Activated naive CD4-positive, alpha-beta T cell (primary cell): ENCODE measurements at places on chromosomes 5 and 9.

DNA sequence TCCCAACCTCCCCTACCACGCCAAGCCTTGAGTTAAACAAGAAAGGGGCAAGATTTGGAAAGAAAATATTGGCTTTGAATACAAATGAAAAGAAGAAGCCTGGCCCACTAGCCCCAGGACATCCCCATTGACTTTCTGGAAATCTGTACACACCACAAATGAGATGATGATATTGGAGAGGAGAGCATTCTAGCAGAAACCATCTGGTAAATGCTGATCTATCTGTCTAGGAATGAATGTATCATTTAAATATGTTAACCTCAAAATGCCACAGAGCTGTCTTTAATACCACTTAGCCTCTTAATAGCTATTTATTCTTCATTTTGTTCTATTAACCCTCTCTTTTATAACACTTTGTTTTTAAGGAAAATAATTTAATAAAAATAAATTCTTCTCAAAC, 270.2 kb upstream of the PDE4D start:
- DNase-seq = no peak

DNA sequence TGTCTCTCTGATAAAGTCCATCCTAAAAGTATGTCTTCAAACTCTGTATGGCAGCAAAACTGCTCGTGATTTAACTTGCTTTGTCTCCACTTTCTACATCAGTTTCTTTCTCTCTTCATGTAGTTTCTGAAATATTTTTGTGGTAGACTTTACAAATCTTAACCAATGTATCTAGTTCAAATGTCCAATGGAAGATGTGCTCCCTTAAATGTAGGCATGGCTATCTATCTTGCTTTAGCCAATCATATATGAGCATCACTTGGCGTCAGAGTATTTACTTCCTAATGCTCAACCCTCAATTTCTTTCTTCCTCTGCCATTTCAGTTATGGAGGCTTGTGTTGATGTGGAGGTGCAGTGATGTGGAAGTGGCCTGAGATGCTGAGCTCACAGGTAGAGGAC, 206.1 kb upstream of the ZNF608 start:
- DNase-seq = no peak

DNA sequence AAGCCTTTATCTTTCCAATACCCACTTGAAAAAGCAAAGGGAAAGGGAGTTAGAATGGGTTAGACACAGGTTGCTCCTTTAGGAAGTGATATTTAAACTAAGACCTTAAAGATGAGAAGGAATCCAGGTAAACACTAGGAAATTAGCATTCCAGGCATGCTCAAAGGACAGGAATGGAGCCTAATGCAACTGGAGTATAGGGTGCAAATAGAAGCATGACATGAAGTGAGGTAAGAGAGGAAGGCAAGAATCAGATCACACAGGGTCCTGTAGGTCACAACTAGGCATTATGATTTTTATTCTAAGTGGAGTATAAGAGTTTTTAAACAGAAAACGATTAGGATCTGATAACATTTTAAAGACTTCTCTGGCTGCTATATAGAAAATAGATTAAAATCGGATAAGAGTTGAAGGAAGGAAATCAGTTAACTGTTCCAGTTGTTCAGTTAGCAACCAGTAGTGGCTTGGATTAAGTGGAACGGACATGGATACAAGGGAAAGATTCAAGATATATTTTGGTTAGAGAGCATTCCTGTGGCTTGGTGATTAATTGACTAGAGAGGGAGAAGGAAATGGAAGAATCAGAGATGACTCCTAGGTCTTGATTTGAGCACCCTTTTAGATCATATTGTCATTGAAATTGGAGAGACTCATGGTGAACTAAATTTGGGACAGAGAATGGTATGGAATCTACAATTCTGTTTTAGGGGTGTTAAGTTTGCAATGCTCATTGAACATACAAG, 95.9 kb downstream of the FBXO4 start:
- DNase-seq = no peak

DNA sequence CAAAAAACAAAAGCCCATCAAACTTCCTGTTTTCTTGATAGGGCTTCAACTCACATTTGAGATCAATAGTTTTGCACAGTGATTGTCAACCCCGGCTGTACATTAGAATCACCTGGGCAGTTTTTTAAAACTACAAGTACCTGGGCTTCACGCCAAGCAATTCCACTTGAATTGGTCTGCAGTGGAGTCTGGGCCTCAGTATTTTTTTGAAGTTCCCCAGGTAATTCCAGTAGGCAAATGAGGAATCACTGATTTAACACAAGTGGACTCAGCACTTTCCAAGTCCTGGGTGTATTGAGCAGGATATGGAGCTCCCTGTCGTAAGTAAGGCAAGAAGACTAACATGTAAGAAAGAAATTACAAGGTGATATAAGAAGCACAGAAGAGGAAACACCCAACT, 14.8 kb upstream of the SMIM15 start:
- DNase-seq = no peak

DNA sequence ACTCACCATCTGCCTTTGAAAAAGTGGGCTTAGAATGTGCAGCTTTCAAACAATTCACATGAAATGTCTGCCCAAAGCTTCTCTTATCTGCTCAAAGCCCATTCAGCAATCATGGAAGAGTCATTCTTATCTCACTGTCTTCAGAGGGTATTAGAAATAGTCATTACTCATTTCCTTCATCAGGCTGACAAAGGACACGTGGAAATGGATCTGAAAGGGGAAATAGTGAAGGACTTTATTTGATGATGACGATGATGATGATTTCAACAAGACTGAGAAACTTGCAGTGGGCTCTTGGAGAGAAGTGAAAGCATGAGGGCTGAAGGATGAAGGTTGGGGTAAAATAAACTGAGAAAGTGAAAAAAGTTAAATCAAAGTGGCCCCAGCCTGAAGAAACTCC, 194.3 kb downstream of the SMARCA2 start:
- no peak for DNase-seq

GRCh38 chr9:135147474-135147805, 60.0 kb downstream of the OLFM1 start:
- DNase-seq = no peak

DNA sequence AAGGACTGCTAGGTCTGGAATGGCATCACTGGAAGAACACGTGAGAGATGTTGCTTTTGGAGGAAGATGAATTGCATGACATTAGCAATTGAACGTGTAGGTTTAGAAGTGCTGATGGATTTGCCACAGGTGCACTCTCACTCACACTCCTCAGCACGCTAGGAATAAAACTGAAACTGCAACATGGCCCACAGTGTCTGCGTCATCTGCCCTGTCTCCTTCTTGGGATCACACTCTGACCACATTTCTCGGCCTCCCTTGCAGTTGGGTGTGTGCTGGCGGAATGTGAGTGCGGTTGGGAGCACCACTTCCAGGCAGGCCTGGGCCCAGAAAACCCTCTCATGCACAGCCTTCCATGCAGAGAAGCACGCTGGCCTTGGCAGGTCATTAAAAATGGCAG, 152.8 kb upstream of the LHFPL2 start:
- no peak for DNase-seq

- no peak for DNase-seq
Measured at GRCh38 chr5:111353035-111353434, 128.9 kb downstream of the CAMK4 start.

- no peak for DNase-seq
Measured at GRCh38 chr5:20497356-20497755, 509.4 kb upstream of the CDH18 start.

DNA sequence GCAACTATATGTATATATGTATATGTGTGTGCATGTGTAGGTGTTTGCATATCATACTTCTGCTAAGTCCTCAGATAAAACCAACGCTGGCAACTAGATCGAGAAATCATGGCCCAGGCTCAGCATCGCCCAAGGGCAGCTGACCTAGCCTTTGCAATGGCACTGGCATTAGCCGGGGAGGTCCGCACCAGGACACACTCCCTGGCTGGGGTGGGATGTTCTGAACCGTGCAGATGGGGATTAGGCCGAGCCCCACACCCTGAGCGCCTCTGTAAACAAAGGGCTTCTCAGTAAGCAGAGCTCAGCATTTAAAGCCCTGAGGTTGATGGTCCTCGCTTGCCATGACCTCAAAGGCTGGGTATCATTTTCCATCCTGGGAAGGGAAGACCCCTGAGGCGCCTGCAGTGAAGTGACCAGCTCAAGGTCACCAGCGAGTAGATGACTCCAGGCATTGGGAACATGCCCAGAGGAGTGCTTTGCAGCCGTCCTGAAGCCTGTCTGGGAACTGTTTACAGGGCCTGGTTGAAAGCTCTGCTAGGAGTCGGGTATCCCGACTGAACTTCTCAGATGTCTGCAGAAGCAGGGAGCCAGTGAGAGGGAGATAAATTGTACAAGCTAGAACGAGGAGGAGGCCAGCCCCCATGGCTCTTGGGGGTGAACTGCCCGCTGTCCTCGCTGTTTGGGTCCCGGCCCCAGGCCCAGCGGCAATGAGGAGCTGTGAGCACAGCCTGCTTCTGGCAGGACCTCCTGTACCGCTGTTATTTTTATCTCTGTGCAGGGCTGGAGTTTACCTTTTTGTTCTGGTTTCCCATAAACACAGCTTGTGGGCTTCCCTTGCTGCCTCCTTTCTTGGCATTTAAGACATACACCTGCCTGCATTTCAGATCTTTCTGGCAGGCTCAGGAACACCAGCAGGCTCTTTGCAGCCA, 18.4 kb downstream of the GADD45G start:
- no peak for DNase-seq

DNA sequence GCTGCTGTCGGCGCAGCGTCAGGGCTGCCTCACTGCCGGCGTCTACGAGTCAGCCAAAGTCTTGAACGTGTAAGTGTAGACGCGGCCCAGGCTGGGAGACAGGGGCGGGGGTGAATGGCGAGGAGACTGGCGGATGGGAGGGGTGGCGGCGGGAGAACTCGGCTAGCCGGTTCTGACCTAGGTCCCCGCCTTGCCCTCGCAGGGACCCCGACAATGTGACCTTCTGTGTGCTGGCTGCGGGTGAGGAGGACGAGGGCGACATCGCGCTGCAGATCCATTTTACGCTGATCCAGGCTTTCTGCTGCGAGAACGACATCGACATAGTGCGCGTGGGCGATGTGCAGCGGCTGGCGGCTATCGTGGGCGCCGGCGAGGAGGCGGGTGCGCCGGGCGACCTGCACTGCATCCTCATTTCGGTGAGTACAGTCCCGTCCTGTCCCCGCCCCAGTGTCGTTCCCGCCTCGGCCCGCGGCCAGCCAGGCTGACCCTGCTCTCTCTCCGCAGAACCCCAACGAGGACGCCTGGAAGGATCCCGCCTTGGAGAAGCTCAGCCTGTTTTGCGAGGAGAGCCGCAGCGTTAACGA, 745 bp downstream of the GADD45G start:
- peak; percentile 35 for DNase-seq

DNA sequence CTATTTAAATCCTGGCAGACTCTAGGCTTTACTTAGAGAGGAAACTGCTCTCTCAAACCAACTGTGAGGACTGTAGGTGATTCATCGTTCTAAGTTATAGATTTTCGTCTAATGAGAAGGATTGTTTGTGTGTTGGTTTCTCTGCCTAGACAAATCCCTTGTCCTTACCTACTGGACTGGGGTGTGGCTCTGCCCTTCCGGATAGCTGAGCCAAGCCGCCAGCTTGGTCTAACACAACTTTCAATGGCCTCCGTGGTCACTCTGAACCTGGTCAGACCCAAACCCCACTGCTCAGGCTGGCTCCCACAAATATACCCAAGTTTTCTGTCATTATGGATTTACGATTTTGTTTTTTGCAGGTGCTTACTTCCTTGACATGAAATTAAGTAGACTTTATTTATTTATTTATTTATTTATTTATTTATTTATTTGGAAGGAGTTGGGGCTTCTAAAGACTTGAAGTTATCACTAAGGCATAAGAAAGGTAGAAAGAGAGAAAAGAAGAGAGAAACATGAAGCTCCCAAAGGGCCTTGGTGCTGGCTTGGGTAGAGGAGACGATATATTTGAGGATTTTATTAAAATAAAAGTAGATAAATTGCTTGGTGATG, 19.0 kb downstream of the CARTPT start:
- DNase-seq = no peak
